ENCODE measurements at places on chromosomes 6 and 20.

- DNase-seq, result no peak
Observed at GRCh38 chr6:4772750-4773149, 3.5 kb upstream of the CDYL start.

GRCh38 chr6:163335671-163336545 is 78.6 kb upstream of the QKI start:
- no peak for DNase-seq

- no peak for DNase-seq
Observed at GRCh38 chr6:37798436-37799262, 20.9 kb upstream of the ZFAND3 start.

GRCh38 chr6:111367393-111368088 is 115.5 kb downstream of the REV3L start:
- DNase-seq, result no peak

- DNase-seq, result peak; percentile 74
Observed at GRCh38 chr6:72580281-72580940, 41.5 kb upstream of the KCNQ5 start.
